Suprapubic skin (tissue), 4 donors: ENCODE measurements at places on chromosomes 5 and 9. TPM values are rescaled to one million over a fixed set of nuclear protein-coding genes. Genes with fewer than 3 reads are reported as not detected.

Gene PCDHB2
- total RNA-seq, result 4.3 TPM

Gene CLTA
- 148 TPM for total RNA-seq

Gene OR1Q1
- total RNA-seq, result not detected

Gene SLC4A9
- not detected for total RNA-seq
